ENCODE measurements at places on chromosomes 7 and 10.

DNA sequence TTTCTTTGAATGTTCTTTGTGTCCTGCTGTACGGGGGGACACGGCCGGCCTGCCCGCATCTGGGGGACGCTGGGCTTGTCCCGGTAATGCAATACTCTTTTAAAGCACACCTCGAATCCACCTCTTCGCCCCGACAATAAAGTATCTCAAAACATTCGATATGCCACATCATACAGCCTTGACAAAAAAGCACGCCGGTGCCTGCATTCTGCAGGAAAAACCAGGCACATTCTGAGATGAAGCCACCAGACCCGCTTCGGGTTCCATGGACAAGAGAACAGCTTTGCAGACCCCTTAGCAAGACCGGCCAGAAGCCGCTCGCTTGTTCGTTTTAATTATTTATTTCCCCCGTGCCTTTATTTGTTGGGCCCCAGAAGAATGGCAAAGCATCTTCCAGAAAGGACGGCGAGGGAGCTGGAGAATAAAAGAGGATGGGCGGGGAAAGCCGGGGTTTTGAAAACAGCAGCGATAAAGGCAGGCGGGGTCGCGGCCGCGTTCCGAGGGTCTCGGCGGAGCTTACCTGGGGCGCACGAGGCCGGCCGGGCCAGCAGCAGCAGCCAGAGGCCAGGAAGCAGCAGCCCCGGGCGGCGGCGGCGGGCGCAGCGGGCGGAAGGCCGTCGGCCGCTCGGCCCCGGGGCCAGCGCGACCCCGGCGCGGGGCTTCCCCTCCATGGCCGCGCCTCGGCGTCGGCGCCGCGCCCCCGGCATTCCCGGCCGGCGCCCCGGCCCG lies 462 bp downstream of the KIAA1549 start:
- peak; percentile 19 for DNase-seq

GRCh38 chr10:74530981-74531380 lies 295.4 kb upstream of the KAT6B start:
- DNase-seq: no peak

- no peak for DNase-seq
These were observed 564.5 kb downstream of the PTPRN2 start for GRCh38 chr7:158023157-158023556.

GRCh38 chr10:47371629-47372485 lies 12.2 kb downstream of the ZNF488 start:
- no peak for DNase-seq

- no peak for DNase-seq
These were observed 57.3 kb downstream of the PALS2 start for GRCh38 chr7:24630596-24630995.

- DNase-seq: no peak
These were observed 332.0 kb downstream of the NXPH1 start for GRCh38 chr7:8765374-8765773.

- no peak for DNase-seq
These were observed 25.5 kb upstream of the VPS41 start for GRCh38 chr7:38934536-38934935.

- no peak for DNase-seq
These were observed 10.3 kb downstream of the GRIFIN start for GRCh38 chr7:2465928-2466327.

DNA sequence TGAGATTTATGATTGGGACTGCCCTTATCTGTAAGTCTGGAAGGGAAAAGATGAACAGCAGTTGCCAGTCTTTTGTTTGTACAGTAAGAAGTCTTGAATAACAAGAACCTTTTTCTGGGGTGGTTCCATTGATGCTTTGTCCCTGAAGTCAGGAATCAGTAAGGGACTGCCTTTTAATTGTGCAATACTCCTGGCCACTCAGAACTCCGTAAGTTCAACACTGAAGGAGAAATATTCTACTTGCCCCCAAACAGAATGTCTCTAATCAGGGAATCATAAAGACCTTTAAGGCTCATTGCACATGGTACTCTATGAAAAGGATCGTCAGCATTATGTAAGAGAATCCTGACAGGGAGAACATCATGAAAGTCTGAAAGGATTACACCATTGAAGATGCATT lies 361.4 kb downstream of the EXOC4 start:
- no peak for DNase-seq

GRCh38 chr10:24438800-24439199 lies 229.9 kb downstream of the KIAA1217 start:
- no peak for DNase-seq

DNA sequence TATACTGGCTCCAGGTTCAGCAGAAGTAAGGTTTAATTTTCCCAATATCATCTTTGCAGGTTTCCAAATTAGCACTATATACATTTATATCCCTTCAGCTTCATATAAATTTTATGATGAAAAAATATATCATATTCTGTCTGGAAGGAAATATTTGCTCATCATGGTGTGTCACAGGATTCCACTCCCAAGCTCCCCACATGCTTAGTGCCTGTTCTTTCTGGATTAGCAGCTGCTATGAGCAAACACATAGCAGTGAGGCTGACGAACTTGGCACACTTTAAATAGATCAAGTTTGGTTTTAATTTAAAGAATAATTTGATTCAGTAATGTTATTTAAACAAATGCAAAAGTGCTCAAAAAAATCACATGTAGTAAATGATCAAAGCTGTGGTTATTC lies 251.9 kb downstream of the AGMO start:
- no peak for DNase-seq

DNA sequence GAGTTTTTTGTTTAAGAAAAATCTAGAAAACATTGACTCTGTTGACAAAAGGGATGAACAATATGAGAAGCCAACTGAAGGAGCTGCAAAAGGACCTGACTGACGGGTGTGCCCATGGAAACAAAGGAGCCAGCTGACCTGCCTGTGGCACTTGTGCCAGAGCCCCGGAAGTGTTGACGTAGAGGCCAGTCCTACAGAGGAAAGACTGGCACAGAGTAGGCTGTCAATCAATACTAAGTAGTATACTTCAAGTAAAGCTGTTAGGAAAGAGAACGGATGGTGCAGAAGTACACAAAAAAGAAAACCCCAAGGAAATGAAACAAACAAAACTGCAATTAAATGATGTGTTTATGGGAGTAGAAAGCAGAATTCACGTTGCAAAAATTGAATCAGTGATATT lies 19.0 kb upstream of the ABI1 start:
- DNase-seq: no peak

DNA sequence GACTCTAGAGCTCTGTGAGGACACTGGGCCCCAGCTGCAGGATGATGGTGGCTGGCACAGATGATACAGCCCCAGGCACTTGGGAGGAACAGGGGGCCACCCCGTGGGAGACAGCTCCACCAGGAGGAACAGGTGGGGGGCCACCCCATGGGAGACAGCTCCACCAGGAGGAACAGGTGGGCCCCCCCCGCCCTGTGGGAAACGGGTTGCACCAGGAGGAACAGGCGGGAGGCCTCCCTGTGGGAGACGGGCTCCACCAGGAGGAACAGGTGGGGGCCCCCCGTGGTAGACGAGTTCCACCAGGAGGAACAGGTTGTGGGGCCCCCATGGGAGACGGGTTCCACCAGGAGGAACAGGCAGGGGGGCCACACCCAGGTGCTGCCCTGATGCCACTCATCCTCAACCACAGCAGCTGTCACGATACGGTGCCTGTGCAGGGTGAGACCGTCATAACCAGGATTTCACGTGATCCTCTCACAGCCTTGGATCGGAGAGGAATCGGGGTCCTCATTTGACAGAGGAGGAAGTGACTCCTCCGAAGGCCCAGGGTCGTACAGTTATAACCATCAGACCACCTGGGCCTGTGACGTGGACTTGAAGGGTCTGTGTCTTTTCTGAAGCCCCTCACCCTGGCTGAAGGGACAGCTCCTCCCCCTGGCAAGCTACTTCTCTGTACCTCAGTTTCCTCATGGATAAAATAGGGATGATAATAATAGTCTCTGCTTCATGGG lies 49.2 kb upstream of the NANOS1 start:
- no peak for DNase-seq

DNA sequence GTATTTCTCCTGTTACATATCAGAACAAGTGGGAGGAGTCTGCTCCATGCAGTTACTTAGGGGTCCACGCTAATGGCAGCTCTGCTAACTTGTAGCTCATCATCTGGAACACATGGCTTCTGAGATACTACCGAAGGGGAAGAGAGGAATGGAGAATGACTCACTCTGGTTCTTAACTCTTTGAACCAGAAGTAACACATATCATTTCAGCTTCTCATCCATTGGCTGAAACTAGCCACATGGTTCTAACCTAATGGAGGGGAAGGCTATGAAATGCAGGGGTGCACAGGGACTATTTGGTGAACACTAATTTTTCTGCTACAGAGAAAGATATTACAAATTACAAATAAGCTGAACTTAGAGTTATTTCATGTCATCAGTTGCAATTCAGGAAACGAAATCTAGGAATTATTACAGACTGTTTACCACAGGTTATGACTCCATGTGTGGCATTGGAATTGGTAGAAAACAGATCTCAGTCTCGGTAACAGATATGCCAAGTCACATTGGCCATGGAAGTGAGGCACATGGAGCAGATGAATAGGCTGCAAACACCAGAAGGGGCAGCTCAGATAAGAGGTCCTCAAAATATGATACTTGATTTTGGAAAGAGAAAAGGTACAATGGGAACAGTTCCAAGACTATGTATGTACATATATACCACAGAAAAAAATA lies 9.4 kb upstream of the KAT6B start:
- DNase-seq: no peak

DNA sequence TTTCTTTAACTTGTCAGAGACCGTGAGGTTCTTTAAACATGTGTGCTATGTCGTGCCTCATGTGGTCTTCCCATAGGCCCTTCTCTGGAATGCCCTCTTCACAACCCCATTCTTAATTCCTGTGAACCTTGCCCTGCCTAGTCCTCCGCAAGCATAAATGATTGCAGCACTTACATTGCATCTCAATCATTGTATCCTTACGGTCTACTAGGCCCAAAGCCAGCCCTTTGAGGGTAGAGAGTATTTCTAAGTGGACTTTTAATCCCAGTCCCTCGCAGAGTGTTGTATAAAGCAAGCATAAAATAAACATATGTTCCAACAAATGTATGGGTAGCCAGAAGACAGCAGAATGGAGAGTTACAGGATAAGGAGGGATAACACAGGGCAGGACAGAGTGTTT lies 92.1 kb upstream of the FAM133B start:
- DNase-seq: no peak

DNA sequence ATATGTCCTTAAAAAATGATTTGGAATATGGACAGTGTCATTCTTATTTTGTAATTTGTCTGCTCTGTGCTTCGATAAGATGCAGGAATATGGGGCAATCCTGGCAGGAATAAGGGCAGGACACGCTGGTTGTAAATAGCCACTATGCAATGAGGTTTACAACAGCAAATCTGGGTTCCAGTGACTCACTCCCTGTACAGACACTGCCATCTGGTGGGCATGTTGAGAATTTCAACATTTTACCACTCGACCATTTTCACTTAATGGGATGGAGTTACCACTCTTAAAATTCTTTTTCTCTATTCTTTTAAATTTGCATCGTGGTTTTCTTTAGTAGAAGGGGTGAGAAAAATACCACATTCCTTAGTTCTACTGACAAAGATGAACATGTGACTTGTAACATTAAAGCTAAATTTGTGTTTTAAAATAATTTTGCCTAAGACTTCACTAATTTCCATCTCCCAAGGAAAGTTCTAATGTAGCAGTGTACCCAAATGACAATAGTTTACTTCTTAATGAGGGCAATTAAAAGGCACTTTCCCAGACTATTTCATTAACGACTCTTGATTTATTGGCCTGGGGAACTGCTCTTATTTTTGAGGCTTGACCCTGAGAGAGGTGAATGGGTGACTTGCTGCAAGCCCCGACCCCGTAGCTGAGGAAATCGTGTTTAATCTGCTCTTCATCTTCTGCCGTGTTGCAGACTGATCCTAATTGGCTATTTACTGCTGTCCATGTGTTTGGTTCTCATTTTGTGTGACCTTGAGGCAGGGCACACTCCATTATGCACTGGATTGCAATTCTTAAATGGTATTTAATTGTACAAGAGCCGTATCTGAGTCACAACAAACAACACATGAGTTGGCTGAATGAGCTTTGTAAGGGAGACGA lies 173.6 kb upstream of the IMMP2L start:
- no peak for DNase-seq

GRCh38 chr10:77082601-77083252 lies 554.9 kb downstream of the KCNMA1 start:
- no peak for DNase-seq

DNA sequence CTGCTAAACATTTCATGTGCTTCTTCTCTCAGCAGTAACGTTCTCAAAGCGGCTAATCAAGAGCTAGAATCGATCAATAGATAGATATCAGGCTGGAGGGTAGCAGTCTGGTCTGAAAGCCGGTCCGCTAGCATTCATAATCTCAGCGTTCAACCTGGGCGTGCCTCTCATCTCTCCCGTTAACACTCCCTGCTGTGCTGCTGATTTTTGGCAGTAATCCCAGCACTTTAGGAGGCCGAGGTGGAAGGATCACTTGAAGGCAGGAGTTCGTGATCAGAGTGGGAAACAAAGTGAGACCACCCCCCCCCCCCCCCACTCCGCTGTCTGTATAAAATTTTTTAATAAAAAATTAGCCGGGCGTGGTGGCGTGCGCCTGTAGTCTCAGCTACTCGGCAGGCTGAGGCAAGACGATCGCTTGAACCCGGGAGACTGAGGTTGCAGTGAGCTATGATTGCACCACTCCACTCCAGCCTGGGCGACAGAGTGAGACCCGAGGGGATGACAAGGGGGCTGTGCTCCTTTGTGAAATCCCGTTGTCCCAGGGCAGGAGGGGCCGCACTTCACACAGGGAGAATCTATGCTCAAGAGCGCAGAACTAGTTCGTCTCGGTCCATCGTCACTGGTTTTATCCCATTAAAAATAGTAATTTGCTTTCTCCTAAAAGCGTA lies 624 bp upstream of the CEP55 start:
- DNase-seq: no peak

DNA sequence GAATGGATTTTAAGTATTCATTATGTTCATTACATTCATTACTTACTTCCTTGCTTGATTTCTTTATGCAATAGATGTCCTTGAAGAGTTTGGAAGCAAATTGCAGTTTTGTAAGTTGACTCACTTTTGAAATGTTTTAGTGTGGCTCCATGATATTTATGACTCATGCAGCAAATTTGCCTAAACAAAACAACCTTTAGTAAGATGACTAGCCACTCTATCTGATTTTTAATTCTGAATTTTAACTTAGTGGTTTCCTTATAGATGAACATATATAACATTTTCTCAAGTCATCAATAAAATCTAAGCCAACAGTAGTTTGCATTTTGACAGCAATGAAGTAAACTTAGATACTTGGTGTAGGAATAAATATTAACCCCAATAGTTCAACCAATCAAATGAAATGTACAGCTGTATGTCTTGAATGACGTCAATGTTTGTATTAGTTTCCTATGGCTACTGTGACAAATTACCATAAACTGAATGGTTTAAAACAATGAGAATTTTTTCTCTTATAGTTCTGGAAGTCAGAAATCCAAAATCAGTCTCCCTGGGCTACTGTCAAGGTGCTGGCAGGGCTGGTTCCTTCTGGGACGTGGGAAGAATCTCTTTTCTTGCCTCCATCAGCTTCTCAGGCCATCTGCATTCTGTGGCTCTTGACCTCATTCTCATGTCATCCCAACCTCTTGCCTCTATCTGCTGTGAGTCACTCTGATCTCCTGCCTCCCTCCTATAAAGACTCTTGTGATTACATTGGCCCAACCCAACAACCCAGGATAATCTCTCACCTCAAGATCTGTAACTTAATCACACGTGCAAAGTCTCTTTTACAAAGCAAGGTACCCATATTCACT lies 73.4 kb downstream of the AHR start:
- DNase-seq: no peak
